ENCODE measurements at places on chromosomes 3 and 15.

- DNase-seq = no peak
Observed at GRCh38 chr3:34851137-34851536, 788.2 kb upstream of the ARPP21 start.

GRCh38 chr3:188137051-188137450 lies 16.9 kb upstream of the LPP start:
- DNase-seq = no peak

GRCh38 chr3:107847791-107848190 lies 243.0 kb downstream of the CD47 start:
- no peak for DNase-seq

DNA sequence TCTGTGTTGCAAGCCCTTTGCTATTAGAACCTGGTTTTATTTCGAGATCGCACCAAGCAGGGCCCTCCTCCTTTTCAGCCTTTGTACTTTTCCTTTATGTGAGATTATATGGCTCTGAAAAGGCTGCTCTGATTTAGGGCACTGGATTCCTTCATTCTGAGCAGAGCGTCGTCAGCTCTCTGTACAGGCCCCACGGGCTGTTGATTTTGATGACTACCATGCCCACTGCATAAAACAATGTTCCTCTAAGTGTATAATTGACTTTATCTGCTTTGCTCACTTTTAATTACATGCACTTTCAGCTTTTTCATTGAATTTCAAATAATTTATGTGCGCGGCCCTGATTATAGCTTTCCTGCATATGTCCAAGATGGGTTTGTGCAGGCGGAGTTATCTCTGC lies 4.4 kb upstream of the PSMD6 start:
- DNase-seq = no peak

- no peak for DNase-seq
Observed at GRCh38 chr15:87954793-87955192, 301.7 kb downstream of the NTRK3 start.

- DNase-seq = no peak
Observed at GRCh38 chr15:92608866-92609700, 46.5 kb downstream of the FAM174B start.

GRCh38 chr3:140344601-140345205 lies 333.2 kb upstream of the TRIM42 start:
- DNase-seq = no peak

GRCh38 chr3:20480786-20481365 lies 294.9 kb upstream of the SGO1 start:
- no peak for DNase-seq

DNA sequence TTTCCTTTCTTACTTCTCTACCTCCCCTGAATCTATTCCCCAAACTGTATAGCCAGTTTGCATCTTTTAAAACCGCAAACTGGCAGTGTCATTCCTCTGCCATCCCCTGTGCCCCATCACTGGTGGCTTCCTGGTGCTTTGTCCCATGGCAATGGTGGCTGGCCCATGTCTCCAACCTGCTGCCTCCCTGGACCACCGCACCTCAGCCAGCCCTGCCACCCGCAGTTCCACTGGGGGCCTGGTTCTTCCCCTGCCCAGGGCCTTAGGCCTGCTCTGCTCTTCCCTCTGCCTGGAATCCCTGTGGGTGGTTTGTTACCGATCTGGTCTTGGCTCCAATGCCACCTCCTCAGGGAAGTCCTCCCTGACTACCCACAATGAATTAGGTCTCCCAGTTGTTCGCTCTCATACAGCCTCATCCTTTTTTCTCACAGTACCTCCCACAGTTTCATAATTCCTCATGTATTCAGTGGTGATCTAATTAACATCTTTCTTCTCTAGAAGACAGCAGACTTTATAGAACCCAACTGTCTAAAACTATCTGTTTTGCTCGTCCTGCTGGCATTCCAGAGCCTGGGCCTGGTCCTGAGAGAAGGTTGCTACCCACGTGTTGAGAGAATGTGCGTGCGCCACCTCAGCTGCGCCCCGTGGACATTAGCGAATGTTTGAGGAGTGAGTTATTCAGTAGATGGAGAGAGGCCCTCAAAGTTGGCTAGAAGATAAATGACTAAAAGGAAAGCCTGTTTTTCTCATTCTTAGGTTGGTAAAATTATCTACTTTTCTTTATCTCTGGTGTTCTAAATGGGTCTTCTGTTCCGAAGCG lies 130.1 kb downstream of the DNAJB8 start:
- no peak for DNase-seq

- no peak for DNase-seq
Observed at GRCh38 chr3:196666001-196666867, 26.7 kb downstream of the NRROS start.

DNA sequence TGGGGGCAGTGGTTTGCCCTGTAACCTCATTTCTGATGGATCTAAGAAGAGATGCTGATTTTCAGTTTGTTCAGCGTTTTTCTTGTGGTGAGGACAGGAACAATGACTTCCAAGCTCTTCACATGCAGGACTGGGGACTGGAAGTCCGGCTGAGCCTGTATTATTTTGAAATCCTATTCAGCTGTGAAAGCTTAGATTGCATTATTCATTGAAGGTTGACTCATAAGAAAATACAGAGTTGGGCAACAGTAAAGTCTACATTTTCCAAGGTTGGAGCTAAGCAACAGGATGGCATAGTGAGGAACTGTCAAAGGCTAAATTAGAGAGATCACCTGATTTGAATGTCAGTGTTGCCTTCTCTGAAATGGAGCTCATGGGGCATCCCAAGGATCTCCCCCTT lies 230.9 kb upstream of the FEZF2 start:
- DNase-seq = no peak

- no peak for DNase-seq
Observed at GRCh38 chr15:33279613-33280205, 31.1 kb upstream of the RYR3 start.

DNA sequence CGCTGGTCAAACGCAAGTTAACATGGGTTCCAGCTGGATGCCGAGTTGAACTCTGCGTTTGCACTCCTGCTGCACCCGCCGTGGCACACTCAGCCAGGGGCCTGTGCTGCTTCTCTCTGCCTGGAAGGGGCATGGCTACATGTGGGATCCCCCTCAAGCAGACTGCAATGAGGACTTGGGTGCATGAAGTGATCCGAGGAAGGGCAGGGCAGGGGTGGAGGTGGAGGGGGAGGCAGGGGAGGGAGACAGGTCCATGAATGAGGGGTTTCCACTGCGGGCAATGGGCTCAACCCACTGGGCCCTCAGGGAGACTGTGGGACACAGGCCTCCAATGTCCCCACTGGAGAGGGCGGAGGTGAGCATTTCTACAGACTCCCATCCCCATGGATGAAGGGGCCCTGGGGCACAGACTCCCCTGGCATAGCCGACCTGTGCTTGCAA lies 141.6 kb upstream of the MEF2A start:
- peak; percentile 12 for DNase-seq

- DNase-seq = peak; percentile 58
Observed at GRCh38 chr15:48644467-48644826, 1.1 kb downstream of the FBN1 start.

- DNase-seq = peak; percentile 63
Observed at GRCh38 chr3:124584552-124585391, 145.5 kb upstream of the UMPS start.

- DNase-seq = no peak
Observed at GRCh38 chr3:136177876-136178275, 18.3 kb downstream of the MSL2 start.

- DNase-seq = no peak
Observed at GRCh38 chr3:27971600-27971999, 249.5 kb upstream of the EOMES start.

- peak; percentile 58 for DNase-seq
Observed at GRCh38 chr3:126259411-126260391, 79.3 kb upstream of the ALDH1L1 start.

GRCh38 chr3:119013951-119014350 lies 20.7 kb downstream of the IGSF11 start:
- no peak for DNase-seq

DNA sequence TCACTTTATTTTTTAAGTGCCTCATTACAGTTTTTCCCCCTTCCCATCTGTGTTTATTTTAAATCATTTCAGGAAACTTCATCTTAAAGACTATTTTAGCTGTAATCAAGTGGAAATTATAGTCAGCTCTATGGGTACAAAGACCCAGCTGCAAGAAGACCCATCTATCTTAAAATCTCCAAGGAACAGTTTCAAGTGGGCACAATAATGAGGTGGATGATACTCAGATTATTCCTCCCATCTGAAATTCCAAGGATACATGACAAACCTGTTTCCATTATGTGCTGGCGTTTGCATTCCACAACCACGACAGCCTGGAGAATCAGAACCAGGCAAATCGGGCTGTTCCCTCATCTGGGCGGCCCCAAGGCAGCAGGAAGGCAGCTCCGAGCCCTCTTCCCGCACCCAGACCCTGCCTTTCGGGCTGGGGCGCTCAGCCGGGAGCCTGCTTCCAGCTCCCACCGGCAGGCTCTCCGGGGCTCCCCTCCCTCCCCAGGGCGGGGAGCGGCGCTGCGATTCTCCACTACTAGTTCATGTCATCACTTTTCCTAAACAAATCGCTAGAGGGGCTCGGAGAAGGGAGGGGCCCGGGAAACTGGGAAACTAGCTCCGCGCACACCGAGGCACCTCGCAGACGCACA lies at the start of gene MGLL:
Gene MGLL (minus strand): TSS at position 475 of the 641 bp plus-strand sequence. CDS start 197 bp downstream, at position 278.
- DNase-seq = peak; percentile 30

GRCh38 chr3:126441256-126441880 lies 34.3 kb downstream of the ZXDC start:
- peak; percentile 7 for DNase-seq

DNA sequence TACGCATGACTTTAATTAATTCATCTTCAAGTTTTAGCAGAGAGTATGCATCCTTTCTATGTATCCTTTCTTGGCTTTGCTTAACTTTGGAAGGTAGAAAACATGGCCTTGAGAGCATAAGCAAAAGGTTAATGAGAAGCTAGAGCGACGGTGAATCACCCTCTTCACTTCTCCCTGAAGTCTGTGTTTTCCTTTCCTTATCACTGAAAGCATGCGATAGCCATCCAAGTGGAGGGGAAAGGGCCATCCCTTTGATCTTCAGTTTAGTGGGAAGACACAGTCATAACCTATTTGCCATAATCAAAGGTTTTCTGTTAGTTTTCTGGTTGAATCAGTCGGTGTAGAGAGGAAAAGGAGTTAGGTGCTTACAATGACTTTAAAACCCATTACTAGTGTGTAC lies 354.0 kb upstream of the ROBO2 start:
- no peak for DNase-seq

- no peak for DNase-seq
Observed at GRCh38 chr3:188491276-188491687, 337.3 kb downstream of the LPP start.

DNA sequence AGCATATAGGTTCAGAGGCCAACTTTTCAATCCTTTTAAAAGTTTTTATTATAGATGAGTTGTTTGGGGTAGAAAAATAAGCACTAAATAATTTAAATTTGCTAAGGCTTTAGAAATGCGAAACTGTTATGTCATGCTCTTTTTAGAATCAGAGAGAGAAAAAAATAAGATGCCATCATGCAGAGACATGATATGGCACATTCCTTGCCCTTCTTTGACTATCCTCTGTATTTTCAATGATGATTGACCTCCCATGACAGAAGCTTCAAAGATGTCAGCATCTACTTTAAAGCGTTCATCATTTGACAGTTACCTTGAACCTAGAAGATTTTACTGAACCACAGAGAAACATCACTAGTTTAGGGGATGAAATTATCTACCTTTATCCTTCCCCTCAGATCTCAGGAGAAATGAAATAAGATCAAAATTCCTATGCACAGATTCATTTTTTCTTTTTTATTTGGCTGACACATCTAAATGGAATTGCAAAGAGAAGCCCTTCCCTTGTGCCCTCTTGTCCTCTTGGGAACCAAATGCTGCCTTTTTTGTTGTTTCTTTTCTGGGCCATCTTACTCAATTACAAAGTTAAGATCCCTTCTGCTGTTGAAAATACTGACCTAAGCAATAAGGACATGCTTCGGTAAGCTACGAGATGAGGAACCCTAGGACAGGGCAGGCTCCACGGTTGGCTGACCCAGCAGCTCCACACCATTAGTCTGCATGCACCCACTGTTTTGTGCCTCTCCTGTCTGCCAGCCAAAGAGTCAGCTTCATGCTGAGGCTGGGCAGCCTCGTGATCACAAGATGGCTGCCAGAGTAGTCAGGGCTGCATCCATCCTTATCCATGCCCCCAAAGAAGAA lies 289.7 kb upstream of the TPM1 start:
- no peak for DNase-seq

- DNase-seq = no peak
Observed at GRCh38 chr3:4321732-4322131, 18.6 kb downstream of the SETMAR start.

DNA sequence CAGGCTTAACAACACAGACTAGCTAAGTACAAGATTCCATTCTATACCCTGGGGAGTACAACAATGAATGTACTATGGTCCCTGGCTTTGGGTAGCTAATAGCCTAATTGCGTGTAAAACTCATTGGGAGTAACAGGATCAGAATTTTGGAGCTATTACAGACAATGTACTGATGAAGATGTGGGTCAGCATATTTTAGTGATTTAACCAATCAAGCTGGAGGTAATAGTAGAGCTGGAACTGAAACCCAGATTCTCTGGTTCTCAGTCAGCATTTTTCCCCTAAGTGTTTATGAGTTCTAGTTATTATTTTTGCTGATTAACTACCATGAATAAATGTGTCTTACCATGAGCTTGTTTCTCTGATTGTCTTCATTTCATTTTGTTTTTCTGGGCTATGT lies 578.7 kb downstream of the NLGN1 start:
- DNase-seq = no peak
